ENCODE measurements at places on chromosomes 12 and 14.

DNA sequence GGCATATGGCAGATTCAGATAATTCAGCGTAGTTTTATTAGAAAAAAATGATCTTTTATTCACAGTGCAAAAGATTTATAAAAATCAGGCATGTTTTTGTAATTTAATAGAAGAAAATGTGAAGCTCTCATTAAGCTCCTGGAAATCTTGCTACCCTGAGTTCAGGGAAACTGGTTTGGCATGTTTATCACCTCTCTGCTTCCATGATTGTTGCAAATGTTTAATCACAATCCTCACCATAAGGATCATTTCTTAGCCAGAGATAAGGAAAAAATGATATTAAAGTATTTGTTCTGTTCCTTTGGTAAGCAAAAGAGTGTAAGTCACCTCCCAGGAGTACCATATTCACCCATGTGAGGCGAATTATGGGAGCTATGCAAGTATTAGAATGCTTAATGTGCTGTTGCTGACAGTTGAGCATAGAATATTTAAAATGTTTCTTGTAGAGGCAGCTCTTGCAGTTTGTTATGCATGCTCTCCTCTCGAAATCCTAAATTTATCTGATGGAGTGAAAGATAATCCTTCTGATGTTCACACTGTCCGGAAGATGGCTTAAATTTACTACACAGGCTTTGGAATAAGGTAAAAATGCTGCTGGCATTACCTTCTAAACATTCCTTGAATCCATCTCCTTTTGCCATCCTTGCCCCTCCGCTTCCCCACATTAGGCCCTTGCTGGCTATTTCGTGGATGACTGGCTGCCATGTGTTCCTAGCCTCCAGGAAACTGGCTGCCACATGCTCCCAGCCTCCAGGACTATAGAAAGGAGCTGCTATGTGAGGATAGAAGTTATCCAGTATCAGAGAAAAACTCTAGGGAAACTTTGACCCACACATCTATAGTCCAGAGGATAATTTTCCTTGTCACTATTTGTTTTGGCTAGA is 115.8 kb upstream of the CCDC198 start:
- DNase-seq, result no peak

GRCh38 chr12:107405436-107405835 is 280.2 kb upstream of the PWP1 start:
- DNase-seq, result no peak

DNA sequence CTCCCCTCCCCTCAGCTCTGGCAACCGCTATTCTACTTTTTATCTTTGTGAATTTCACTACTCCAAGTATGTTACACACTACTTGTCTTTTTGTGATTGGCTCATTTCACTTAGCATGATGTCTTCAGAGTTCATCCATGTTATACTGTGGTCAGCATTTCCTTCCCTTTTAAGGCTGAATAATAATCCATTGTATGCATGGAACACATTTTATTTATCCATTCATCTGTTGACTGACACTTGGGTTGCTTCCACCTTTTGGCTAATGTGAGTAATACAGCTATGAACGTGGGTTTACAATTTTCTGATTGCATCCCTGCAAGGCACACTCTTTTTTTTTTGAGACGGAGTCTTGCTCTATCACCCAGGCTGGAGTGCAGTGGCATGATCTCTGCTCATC is 53.0 kb upstream of the FUT8 start:
- no peak for DNase-seq

- DNase-seq, result no peak
These were observed 24.2 kb upstream of the HIF1A start for GRCh38 chr14:61671082-61671481.

GRCh38 chr14:95235351-95235750 is 78.0 kb upstream of the DICER1 start:
- no peak for DNase-seq

DNA sequence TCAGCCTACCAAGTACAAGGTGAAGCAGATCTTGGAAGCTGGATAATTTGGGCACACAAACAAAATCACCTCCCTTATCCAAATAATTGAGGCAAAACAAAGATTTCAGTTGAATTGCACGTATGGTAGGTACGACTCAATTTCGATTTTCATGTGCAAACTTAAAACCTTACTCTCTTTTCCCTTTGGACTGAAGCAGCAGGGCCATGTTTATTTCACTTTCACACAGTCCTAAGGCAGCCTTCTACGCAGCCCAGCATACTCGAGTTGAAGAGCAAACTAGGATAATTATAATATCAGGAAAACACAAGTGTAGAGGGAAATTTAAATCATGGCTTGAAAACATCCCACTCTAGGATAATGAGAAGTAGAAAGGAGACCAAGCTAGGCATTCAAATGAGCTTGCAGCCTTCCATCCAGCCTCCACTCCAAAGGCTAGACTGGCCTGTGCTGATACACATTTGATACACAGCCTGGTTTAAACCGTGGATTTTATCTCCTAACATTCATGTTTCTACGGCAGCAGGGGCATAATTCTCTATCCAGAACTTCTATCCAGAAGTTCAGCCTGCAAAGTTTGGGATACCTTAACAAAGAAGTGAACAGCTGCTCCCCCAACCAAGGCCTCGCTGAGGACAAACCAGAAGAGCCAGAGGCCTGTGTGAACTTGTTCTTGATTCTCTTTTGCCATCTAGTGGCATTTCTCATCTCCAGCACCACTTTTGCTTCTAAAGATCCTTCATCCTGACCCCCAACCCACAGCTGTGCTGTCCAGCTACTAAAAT is 2.4 kb upstream of the RNASE7 start:
- DNase-seq, result no peak

- DNase-seq, result no peak
These were observed 31.3 kb upstream of the ATP2A2 start for GRCh38 chr12:110249716-110250225.

- no peak for DNase-seq
These were observed 274.2 kb downstream of the TTC6 start for GRCh38 chr14:37869633-37870032.

DNA sequence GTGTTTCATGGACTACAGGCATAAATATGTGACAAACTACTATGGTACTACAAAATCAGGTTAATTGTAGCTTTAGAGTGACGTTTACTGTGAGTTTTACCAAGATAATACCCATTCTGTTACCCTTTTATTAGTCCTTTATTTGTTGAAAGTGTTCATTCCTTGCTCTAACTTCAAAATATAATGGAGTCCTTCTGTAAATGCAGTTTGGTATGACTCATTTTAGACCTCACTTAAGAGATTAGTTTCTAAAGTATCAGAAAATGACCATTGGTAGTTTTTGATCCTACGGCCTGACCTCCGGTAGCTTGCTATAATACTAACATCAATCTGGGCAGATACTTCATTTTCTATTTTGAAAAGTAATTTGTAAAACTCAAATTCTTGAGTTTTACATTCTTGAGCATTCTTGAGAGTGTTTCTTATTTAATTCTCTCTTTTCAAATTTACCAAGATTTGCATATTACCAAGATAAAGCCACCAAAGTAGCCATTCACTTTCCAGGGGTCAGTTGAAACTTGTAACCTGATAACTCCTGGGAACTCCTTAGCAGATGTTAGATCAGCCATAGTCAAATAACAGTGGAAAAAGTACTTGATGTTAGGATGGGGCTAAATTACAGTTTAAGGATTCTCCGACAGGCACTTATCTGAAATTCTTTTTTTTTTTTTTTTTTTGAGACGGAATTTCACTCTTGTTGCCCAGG is 4.2 kb downstream of the HSPA2 start:
- DNase-seq, result no peak

GRCh38 chr12:14960548-14961465 is 594 bp downstream of the ARHGDIB start:
- no peak for DNase-seq

DNA sequence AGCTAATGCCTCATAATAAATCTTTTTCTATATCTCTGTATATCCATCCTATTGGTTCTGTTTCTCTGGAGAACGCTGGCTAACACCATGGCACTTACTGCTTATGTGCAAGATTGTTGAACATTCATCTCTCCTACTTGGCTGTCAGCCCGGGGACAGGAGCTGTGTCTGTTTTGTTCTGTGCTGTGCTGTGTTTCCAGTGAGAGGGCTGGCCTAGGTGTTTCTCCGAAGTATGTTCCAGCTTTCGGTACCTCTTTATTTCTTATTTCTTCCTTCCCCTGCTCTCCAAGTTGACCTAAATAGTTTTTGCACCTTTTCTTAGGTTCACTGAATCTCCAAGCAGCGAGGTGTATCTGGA is 18.8 kb upstream of the NR4A1 start:
- DNase-seq, result no peak

GRCh38 chr12:130419116-130419515 is 81.4 kb downstream of the PIWIL1 start:
- DNase-seq, result no peak

GRCh38 chr12:37672655-37673260 is 643.8 kb upstream of the ALG10B start:
- no peak for DNase-seq

DNA sequence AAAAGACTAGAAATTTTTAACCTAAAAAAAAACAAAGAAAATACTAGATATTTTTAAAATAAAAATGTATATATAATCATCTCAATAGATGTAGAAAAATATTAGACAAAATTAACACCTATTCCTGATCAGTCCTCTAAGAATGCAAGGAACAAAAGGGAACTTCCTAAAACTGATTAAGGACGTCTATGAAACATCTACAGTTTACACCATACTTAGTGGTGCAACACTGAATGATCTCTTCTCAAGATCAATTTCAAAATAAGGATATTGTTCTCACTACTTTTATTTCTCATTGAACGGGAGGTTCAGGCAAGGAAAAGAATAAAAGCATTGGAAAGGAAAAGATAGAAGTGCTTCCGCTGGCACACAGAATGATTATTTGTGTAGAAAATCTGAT is 16.0 kb downstream of the OLR1 start:
- no peak for DNase-seq

DNA sequence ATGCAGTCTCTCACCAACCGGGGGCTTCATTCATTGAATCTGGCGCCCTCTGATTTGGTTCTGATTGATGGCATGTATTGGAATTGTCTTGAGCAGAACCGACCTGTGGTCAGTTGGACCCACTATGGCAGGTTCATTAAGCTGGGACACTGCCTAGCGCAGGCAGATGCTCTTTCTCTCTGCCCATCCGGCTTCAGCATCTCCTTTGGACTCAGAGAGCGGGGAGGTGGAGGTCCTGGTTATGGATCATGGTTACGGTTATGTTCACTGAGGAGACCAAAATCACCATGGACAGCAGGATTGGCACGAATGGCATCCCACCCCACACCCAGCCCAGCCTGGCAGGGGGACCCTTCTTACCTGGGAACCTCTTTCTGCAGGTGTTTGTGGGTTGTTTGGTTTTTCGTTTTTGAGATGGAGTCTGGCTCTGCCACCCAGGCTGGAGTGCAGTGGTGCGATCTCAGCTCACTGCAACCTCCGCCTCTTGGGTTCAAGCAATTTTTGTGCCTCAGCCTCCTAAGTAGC is 16.4 kb upstream of the BCL7A start:
- DNase-seq, result no peak

DNA sequence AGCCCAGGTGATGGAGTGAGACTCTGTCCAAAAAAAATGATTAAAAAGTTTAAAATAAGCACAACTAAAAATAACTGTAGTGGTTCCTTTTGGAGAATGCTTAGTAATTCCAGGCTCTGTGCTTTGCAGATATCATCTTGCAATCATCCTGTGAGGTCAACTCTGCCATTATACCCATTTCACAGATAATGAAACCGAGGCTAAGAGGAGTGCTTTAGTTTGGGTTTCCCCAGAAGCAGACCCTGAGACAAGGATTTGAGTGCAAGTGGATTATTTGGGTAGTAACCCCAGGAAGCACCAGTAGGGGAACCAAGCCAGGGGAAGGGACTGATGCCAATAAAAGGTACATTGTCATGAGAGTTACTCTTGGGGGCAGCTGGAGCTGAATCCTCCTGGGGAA is 44.7 kb downstream of the RIN3 start:
- no peak for DNase-seq

DNA sequence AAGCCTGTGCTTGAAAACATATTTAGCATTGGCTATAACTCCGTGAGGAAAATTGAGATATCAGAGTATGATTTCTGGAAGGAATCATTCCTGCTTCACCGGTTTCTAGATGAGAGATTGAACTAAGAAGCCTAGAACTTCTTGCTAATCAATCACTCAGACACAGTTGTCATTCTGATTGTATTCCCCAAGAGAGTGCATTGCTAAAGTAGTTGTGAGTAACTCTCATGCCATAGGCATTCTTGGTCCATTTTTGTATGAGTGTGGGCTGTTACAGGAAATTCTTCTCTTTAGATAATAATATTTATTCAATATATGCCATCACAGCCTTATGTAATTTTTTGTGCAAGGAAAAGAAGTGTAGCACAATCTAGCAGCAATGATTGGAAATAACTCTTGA is 893.3 kb upstream of the MDGA2 start:
- DNase-seq, result no peak

DNA sequence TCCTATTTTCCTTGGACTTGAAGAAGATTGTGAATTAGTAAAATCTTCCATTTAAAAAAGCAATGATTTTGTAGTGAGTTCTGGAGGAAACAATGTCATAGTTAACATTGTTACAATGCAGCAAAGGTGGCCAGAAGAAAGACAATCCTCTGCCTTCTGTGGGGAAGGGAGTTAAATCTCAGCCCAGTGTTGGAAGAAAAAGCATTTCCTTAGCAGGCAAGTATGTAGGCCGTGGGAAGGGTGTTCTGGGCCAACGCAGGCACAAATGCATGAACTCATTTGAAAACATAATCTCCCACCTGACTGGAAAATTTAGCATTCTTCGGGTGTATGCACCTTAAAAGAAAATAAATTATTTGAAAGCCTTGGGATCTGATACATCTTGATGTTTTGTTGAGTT is 258.6 kb downstream of the ADAMTS20 start:
- DNase-seq, result no peak

DNA sequence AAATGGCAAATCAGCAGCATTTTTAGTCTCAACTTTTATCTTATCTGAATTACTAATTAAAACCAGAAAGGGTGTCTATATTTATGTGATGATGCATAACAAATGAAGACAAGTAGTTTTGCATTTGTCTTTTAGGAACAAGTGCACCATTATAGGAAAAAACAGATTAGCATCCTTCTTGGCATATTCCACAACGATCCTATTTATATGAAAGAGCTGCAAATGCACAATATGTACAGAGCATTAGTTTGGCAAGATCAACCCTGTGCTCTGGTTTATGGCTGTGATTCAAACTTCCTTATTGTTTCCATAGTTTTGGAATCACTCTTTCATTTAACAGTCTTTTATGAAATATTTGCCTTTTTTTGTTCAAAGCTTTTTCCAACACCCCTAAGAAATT is 486.8 kb downstream of the KCNH5 start:
- DNase-seq, result no peak

DNA sequence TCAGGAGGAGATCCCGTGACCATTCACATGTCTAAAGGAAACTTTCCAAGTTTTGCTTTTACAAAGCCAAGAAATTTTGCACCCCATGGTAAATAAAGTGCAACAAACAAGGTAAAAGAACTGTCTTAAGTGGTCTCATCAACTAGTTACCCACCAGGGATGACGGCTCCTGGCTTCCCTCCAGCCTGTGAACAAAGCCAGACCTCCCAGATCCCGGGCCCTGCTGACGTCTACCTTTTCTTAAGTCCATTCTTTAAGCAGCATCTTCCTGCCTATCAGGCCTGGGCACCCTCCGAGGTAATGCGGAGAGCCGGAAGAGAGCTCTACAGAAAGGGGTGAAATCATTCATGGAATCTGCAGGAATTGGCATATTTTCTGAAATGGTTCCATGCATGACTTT is 58.0 kb upstream of the DAAM1 start:
- no peak for DNase-seq
